Stimulated activated CD8-positive, alpha-beta memory T cell treated with anti-CD3 and anti-CD28 coated beads, Interleukin-4, amount 100 ng/mL, for 4 hours (primary cell): ENCODE measurements at places on chromosomes 5 and 9.

GRCh38 chr5:78803353-78803752, 154.8 kb upstream of the LHFPL2 start:
- no peak for DNase-seq

DNA sequence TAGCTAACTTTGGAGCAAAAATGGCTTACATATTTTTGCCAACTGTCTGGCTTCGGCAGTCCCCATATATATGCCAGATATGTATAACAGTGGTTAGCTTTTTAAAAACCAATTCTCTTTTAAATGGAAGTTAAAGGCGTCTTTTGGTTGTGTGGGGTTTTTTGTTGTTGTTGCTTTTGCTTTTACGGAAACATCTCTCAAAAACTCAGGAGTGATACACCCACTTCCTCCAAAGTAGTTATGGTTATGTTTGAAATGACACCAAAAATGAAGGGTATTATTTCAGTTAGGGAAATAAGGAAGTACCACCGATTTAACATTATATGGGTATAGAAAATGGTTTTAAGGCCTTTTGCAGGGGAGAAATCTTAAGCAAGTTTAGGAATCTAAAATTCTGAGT, 2.3 kb downstream of the CNOT8 start:
- DNase-seq, result no peak

DNA sequence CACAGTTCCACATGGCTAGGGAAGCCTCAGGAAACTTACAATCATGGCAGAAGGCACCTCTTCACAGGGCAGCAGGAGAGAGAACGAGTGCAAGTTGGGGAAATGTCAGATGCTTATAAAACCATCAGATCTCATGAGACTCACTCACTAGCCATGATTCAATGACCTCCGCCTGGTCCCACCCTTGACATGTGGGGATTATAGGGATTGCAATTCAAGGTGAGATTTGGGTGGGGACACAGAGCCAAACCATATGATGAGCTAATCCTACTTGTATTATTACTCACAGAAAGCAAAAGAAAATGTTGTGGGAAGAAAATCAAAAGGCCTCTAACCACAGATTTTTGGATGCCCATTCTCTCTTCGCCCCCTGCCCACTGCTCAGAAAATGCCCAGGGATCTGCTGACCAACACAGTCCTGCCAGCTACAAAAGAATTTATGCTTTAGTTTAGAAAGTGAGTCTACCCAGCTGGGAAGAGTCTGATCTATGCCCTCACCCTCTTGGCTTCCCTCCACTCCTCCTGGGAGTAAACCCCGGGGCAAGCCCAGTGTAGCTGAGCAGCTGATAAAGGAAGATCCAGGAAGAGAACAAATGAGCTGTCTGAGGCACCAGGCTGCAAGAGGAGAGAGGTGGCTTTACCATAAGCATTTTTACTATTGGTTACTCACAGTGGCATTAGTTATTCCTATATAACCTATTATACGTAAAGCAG, 53.1 kb downstream of the RNF130 start:
- DNase-seq, result no peak

GRCh38 chr9:684054-684890, 157.2 kb upstream of the DMRT1 start:
- DNase-seq, result no peak

GRCh38 chr9:75358846-75359245, 270.5 kb downstream of the OSTF1 start:
- no peak for DNase-seq

DNA sequence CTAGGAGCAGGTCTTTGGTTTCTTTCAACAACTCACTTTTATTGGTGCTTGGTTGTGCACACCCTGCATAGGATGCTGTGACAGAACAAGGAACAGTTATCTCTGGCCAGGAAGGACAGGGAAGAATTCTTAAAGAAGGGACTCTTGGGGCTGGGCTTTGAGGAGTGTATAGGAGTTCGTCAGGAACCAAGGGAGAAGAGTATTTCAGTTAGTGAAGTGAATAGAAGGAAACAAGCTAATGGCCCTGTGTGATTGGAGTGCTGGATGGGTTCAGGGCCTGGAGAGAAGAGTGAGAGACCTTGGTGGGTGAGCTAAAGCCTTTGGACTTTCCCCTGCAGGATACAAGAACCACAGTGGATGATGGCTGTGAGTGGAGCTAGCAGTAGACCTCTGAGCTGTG, 32.2 kb downstream of the DAB2IP start:
- DNase-seq, result no peak

GRCh38 chr5:179963375-179963774, 55.7 kb upstream of the TBC1D9B start:
- no peak for DNase-seq
